ENCODE measurements at places on chromosomes 6 and 20.

- DNase-seq = no peak
These were observed 50.7 kb downstream of the UBE2V1 start for GRCh38 chr20:50062006-50062838.

GRCh38 chr20:39294137-39294725, 332.1 kb downstream of the DHX35 start:
- DNase-seq = no peak

- no peak for DNase-seq
These were observed 132.5 kb downstream of the FAXC start for GRCh38 chr6:99216959-99217358.

DNA sequence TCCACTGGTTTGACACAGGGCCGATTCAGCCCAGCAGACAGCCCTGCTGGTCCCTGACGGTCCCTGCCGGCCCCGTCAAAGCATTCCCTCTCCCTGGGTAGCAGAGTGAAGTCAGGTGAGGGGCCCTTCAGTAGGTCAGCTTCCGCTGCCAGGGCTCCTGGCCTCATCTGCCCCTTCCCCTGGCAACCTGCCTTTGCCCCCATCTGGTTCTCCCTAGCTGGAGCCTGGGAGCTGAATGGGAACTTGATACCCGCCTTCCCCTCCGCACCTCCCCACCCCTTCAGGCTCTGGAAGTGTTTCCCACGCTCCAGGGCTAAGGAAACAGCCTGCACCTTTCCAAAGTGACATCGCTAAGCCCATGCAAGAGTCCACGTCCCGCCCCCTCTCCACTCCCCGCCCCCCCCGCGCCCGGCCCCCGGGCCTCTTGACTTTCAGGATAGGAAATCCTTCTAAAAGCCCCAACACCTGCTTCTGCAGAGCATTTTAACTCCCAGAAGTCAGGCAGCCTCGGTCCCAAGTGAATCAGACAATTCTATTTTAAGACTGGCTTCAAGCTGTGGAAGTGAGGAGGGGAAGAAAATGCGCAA, 53.3 kb downstream of the ISM1 start:
- DNase-seq = no peak

- DNase-seq = no peak
These were observed at the start of gene SPACA1 for GRCh38 chr6:88047510-88048150. Gene SPACA1 (plus strand): TSS chr6:88047841. CDS start chr6:88047906, 65 bp downstream.

GRCh38 chr20:62390317-62391164, 3.6 kb downstream of the RPS21 start:
- peak; percentile 80 for DNase-seq

DNA sequence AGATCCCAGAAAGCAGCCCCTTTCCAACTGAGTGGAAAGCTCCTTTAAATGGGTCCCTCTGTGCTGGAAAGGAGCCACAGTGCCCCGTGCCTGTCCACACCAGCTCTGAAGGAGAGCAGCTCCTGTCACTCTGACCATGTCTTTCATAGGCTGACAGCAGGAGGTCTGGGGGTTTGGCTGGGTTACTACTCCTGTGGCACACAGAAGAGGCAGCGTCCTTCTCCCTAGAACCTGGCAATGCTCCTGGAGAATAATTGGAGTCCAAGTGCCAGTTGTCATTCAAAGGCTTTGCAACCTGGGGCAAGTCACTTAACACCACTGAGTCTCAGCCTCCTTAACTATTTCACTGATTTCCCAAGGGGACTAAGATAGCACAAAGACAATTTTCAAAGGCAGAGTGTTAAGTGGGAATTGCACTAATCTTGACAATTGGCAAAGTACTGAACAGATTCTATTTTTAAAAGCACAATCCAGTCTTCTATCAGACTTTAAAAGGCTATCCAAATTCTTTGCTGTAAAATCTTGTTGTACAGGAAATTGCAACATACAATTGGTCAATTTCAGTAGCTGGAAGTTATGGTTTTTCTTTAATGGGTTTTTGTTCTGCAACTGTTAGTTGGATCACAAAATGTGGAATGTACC, 457.2 kb downstream of the KIF16B start:
- no peak for DNase-seq

DNA sequence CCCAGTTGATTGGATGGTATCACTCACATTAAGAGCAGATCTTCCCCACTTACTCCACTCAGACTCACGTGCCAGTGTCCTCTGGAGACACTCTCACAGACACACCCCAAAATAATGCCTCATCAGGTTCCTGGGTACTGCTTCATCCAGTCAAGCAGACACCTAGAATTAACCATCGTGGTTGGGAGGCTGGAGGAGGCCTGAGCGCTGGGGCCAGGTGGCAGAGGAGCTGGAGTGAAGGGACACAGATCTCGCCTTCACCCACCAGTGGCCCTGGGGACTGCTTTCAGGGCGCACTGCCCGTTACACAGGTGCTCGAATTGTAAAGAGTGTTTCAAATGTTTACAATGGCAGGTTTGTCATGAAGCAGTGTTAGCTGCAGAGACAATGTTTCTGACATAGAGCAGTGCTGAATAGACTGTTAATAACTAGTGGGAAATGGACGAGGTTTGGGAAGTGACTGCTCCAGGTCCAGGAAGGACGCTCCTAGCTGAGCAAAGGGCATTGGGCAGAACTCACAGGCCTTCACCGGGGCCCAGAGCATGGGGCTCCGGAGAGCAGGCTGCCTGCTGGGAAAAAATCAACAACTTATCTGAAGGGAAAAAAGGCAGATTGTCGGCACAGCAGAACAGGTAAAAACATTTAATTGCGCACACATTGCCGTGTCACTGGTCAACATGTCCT, 38.4 kb downstream of the TMEM242 start:
- no peak for DNase-seq

DNA sequence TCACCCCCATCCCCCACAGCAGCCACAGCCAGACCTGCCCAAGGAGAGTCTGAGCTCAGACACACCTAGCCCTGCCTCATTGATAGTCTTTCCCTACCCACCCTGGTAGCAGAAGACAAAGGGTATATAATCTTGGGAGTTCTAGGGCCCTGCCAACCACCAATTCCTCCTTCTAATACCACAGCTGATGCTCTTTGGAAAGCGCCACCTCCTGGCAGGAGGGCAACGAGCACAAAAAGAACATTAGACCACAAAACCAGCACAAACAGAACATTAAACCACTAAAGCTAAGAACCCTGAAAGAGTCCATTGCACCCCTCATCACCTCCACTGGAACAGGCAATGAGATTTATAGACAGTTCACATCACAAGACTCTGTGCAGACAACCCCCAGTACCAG, 195.8 kb upstream of the FUT9 start:
- DNase-seq = no peak

- DNase-seq = no peak
These were observed 689.9 kb upstream of the CITED2 start for GRCh38 chr6:140064366-140064765.

GRCh38 chr6:73798592-73798991, 102.6 kb downstream of the CD109 start:
- DNase-seq = no peak

DNA sequence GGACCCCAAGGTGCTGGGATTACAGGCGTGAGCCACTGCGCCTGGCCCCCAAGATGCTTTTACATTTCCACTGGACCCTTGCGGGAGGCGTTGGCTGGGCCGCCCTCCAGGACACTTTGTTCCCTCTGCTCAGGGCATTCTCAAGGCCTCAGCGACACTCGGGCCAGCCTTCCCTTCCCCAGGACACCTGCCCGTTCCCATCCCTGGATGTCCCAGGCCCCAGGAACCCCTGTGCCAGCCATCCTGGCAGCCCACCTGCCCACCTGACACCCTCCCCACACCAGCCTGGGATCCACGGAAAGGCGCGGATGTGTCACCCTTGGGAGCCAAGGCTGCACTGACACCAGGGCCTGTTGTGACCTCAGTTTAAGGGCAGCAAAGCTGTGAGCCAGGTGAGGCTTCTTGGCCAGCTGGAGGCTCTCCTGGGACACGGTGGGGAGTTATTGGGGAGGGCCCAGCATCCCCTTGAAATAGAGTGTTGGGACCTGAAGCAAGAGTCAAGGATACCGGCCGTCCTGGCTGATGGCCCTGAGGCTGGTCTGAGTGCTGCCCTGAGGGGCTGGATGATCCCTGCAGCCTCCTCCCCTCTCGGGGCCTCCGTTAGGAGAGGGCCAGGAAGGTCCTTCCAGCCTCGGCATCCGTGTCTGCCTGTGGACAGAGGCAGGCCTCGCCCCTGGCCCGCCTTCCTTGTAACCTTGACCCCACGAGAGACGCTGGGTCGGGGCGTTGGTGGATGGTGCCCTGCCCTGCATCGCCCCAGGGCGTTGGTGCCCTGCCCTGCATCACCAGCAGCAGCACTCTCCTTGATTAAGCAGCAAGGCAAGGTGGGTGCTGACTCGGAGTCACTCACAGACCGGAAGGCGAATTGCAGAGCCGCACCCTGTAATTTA, 84.2 kb upstream of the BHLHE23 start:
- DNase-seq = peak; percentile 25

DNA sequence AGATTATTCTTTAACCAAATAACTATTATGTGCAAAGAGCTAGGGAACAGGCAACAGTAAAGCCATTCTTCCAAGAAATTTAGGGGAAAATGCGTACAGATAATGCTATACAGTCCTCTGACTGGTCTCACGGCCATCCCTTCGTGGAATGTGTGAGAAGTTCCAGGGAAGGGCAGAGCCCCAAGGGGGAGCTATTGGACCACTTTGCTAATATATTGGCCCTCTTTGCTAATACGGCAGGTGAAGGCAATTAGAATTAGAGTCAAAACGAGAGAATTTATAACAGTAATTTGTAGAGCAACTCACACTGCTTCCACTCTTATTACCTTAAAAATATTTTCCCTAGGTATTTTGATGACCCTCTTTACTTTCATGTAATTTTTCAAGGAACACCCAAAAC, 140.4 kb downstream of the IMPG1 start:
- peak; percentile 49 for DNase-seq

DNA sequence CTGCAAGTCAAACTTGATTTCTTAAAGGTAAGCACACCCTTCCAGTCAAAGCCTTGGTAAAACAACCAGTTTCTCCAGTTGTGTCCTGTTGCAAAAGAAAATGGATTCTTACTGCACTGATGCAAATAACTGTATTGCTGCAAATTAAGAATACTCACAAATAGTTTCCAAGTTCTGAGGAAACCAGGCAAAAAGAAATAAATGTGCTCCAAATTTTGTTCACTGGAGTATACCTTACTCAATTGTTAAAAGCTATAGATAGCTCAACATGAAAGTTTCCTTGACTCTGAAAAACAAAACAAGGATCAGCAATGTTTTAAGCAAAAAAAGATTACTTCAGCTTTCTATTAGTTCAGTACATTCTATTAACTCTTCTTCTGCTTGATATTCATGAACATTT, 75.2 kb downstream of the SLC16A10 start:
- DNase-seq = no peak

DNA sequence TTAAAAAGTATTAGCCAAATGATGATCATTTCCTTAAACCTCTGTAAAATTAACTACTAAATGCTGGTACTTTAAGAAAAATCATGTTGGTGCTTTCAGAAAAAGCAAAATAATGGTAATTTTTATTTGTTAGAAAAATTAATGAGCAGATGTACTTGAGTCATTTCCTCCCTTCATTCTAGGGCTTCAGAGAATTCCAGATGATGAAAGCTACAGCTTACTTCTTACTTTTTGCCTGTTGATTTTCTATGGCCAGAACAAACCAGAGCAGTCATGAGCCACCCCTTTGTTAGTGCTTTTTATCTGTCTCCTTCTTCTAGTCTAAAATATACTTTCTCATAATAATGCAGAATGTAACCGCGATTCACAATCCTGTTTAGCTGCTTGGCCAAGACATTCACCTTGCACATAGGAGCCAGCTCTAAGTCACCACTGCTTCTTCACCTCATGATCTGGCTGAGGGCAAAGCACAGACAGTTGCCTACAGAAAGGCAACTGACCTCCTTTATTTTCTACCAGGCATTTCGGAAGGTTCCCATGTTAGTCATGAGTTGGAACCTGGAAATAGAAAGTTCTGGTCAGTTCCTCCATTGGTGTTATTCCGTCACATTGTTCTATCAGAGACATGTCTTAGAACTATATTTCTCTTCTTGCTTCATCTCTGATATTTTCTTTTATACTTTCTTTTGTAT, 43.5 kb upstream of the TINAG start:
- no peak for DNase-seq

- DNase-seq = no peak
These were observed 26.7 kb downstream of the KAT14 start for GRCh38 chr20:18164356-18164755.

GRCh38 chr6:35317483-35318195, 20.0 kb downstream of the DEF6 start:
- DNase-seq = no peak

DNA sequence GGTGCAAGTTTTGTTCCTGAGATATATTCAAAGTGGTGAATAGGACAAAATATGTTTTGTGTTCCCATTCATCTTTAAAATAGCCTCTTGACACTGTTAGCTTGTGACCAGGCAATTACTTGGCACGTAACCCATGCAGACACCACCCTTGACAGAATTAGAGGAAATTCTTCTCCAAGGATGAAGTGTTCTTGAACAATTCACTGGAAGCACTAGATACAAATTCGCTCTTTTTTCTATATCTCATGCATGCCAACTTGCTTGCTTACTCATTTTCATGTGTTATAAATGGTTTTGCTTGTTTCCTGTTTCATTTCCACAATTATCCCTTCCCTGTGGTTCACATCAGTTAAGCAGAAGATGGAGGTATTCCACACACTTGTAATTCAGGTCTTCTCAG, 105.2 kb upstream of the MAN1A1 start:
- no peak for DNase-seq

DNA sequence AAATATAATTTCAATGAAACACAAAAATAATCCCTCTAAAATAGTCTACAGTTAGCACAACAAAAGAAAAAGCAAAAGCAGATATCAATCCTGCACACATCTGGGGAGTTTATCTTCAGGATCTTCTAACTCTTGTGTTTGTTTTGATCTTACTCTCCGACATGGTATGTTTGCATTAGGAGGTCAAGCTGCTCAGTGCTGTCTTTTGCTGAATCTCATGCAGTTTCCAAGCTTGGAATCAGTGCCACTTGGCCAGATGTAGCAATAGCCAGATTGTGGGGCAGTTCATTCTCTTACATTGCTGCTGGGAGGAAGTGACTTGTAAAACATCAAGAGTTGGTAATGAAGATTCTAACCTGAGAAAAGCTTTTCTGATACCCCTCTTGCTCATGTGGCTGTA, 29.5 kb downstream of the RIOK1 start:
- DNase-seq = no peak

DNA sequence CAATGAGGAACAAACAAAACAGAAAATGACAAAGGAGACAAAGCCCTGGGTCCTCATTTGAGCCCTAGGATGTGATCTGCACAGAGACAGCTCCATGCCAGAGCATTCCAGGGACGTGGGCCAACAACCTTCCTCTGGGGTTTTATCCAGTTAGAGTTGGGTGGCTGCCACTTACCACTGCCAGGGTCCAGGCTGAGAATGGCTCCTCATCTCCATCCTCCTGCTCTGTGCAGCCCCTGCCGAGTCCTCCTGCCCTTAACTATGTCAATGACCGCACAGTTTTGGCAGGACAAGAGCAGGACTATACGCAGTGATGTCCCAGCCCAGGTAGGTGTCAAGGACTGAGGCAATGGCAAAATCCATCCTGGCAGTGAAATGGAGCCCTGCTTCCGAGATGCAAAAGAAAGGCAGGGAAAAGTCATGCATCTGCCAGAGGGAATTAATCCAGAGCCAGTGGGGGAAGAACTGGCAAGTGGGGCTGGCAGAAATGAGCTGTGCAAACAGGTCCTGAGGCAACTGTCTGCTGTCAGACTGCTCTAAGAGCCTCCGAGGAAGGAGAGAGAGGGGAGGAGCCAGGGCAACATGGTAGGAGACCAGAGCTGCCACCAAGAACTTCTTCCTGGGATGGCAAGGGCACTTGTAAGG, 449.4 kb downstream of the PTPRT start:
- DNase-seq = no peak

- no peak for DNase-seq
These were observed 36.0 kb downstream of the KCNK5 start for GRCh38 chr6:39193201-39193791.

GRCh38 chr6:30725713-30726505, 5.8 kb downstream of the TUBB start:
- no peak for DNase-seq
